ENCODE measurements at places on chromosomes 7 and 10. TPM values are rescaled to one million over a fixed set of nuclear protein-coding genes. Genes with fewer than 3 reads are reported as not detected.

PTF1A gene
- not detected for total RNA-seq

SAP25 gene
- total RNA-seq: 2.8 TPM

PNLIPRP1 gene
- not detected for total RNA-seq

TMEM270 gene
- total RNA-seq: not detected

CRHR2 gene
- 0.34 TPM for total RNA-seq

OR2F2 gene
- not detected for total RNA-seq

FEZF1 gene
- total RNA-seq: not detected

JAKMIP3 gene
- 1.1 TPM for total RNA-seq

SCART1 gene
- 5.3 TPM for total RNA-seq

FFAR4 gene
- 0.13 TPM for total RNA-seq

TMEM225B gene
- 2.9 TPM for total RNA-seq

BTBD16 gene
- 51.2 TPM for total RNA-seq

GPR15LG gene
- total RNA-seq: 29.2 TPM

CPA1 gene
- not detected for total RNA-seq

NACAD gene
- 5.7 TPM for total RNA-seq

SGPL1 gene
- 180 TPM for total RNA-seq

TMEM26 gene
- total RNA-seq: 4.1 TPM

ZEB1 gene
- total RNA-seq: 58.3 TPM

Data from ureter (tissue), 1 donor.